ENCODE measurements at places on chromosomes 5 and 9.

GRCh38 chr5:38789134-38789533, 56.7 kb upstream of the OSMR start:
- DNase-seq, result no peak

GRCh38 chr5:176596689-176597416, 13.1 kb downstream of the GPRIN1 start:
- no peak for DNase-seq

DNA sequence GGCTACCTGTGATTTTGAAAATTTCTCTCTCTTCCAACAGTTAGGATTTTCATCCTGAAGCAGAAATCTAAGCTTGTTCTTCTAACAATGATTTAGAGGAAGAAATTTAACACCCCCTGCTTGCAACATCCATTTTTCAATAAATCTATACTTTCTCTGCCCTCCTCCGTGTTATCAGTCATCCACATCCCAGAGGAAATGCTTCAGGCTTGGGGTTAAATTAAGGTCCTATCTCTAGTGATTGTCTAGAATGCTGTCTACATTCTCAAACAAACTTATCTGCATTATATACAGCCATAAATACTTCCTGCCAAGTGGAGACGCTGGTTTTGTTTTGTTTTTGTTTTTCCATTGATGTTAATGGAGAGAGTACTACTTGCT, 371.0 kb downstream of the CSNK1G3 start:
- no peak for DNase-seq

DNA sequence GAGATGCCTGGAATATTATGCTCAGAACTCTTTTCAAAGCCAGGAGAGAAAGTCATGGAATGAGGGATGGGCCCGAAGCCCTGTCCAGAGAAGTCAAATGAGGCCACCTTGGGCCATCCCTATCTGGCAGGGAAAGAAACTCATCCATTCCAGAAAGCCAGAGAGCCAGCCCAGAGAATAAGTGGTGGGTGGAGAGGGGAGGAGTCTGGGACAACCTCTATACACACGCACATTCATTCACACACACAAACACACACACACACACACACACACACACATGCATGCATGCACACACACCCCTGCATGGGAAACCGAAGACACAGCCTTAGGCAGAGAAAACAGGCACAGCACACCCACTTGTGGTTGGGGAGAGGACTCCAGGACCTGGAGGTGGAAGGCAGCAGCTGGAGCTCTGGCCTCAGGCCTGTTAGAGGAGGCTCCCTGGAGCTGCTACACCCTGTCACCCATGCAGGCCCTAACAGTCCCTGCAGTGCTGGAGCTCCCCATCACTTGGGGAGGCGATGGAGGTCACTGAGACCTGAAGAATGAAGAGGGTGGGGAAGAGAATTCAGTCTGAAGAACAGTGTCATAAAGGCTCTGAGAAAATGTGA, 38.0 kb downstream of the TGFBI start:
- no peak for DNase-seq

GRCh38 chr9:16485160-16485559, 385.3 kb downstream of the BNC2 start:
- no peak for DNase-seq

GRCh38 chr9:18208166-18209059, 265.5 kb upstream of the ADAMTSL1 start:
- no peak for DNase-seq

DNA sequence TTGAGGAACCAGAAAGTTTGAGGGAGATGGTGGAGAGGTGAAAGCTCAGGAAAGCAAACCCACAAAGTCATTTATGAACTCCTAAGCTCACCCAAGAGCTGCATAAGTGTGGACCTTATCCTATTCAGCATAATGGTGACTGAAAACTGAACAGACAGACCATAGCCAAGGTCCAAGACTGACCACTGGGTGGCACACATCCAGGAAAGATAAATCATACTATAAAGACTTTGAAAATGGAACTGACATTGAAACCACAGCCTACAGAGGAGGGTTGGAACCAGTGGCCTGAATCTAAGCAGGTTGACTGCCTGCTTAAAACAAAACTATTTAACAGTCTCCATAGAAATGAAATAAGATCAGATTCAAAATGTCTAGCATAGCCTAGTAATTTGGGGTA, 121.0 kb upstream of the RGS7BP start:
- DNase-seq, result no peak

DNA sequence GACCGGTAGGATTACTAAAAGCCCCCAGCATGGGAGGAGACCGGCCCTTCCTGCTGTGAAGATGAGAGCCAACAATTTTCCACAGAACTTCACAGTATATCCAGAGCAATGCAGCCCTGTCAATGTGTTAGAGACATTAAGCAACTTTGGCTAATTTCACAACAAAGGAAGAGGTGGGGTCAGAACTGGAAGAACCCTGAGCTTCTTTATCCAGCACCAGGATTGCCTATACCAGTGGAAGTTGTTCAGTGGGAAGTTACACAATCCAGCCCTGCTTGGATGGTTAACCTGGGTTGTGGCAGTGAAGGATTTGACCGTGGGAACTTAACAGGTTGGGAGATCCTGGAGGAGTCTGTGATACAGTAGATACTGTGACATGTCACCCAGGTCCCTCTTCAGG, 197.0 kb downstream of the FBN2 start:
- no peak for DNase-seq

- no peak for DNase-seq
Observed at GRCh38 chr9:123482295-123482968, 126.4 kb downstream of the CRB2 start.

- DNase-seq, result no peak
Observed at GRCh38 chr9:88011005-88011766, 36.9 kb upstream of the CDK20 start.

DNA sequence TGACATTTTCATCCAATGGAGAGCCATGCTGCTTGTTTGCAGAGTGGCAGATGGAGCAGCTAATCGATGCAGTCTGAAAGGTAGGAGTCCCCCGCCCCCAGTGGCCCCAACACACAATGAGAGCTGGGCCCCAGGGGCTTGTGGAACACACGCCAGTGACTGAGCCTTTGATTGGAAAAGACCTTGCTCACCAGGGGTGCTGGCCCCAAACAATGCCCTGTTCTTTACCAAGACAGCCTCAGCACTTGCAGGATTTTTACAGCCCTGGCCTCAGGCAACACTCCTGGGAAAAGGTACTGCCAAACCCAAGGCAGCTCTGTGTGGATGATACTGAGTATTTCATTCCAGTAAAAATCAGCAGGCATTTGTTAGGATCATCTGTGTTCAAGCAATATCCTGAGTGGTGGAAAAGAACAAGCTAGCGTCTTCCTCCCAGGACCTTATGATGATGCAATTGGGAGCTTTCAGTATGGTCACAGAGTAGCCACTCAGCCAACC, 276.8 kb upstream of the CLINT1 start:
- peak; percentile 50 for DNase-seq

DNA sequence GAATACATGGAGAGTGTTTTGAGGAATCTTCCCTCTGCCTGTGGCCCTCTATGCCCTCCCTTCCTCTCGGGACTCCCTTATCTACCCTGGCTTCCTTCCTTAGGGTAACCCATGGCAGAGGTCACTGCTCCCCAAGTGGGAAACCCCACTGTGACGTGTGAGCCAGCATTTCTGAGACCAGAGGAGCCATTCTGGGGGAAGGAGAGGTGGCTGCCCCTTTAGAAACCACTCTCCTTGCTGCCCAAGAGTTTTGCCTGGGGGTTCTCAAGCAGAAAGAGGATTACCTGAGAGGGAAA, 23.1 kb downstream of the CCNJL start:
- DNase-seq, result no peak

GRCh38 chr9:14967450-14968321, 57.5 kb upstream of the FREM1 start:
- no peak for DNase-seq

- no peak for DNase-seq
Observed at GRCh38 chr9:97767891-97768290, 70.8 kb upstream of the XPA start.

DNA sequence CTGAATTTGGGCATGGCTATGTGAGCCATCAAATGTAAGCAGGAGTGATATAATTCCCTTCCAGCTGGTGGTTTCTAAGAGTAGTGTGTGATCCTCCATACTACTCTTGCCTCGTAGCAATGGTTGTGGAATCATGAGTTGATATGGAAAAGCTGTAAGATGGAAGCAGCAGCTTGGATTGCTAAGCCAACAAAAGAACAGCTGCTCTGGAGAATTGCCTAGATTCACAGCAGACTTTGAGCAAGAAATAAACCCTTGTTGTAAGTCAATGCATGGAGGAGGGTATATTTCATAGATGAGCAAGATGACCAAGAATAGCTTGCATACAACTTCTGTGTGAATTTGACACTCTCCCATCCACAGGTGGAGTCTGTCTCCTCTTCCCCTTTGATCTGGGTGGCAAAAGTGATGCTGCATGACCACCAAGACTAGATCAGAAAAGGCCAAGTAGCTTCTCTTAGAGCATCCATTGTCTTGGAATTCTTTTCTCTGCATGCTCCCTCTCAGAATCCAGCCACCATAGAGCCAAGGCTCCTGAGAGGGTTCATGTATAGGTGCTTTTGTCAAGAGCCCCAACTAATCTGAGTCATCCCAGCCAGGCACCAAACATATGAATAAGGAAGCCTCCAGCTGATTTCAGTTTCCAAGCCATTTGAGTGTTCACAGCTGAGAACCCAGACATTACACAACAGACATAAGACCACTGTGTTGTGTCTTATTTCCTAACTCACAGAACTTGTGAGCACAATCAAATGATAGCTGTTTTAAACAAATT, 79.0 kb downstream of the PRLR start:
- DNase-seq, result no peak

DNA sequence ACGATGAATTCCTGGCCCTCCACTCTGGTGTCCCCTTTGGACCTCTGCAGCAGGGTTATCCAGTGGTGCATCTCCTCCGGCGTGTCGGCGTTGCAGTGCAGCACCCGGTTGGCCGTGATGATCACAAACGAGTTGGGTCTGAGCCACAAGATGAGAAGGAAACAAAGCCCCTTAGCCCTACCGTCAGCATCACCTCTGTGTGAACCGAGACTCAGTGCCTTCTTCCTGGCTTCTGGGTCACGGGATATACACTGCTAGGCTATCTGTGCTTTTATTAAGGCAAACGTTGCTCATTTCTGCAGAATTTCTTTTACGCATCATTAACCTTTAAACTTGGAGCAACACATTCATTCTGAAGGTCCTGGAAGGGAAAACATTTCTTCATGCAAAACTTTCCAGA, 65.1 kb upstream of the RETREG1 start:
- no peak for DNase-seq

DNA sequence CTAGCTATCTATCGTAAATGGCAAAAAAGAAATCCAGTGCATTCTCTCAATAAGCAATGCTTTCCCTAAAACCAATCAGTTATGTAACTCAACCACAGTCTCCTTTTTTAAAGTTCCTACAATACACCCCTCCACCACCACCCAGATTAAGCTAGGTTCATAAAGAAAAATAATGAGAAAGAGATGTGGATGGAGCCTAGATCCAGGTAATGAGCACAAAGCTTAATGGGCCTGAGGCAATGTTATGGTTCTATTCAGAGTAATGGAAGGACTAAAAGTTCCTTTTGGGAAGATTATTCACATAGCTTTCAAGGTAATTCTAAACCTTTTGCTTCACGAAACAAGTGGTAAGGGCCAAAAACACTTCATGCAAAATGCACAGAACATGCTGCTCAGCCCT, 113.5 kb downstream of the MPDZ start:
- no peak for DNase-seq

DNA sequence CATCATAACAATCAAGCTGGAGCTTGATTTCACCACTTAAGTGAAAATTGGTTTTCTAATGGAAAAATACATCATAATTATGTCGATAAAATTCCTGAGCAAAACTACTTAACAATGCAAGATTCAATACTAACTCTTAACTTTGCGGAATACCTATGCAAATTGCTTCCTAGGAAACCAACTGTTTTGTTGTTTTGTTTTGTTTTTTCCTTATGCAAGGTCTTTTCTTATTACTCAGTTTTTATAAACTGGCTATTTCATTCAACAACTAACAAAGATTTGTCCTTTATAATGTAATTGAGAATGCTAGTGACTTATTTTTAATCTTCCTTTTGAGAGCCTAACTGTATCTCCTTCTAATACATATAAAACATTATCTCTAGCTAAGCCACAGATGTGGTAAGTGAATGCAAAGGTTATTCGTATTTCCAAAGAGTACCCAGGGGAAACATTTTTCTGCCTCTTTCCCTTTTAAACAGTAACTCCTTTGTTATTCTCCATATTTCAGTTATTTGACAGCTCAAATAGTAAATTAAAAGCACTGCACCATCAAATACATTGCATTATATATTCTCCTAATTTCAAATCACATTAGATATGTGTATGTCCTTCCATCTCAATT, 609.4 kb downstream of the SLCO4C1 start:
- DNase-seq, result no peak

DNA sequence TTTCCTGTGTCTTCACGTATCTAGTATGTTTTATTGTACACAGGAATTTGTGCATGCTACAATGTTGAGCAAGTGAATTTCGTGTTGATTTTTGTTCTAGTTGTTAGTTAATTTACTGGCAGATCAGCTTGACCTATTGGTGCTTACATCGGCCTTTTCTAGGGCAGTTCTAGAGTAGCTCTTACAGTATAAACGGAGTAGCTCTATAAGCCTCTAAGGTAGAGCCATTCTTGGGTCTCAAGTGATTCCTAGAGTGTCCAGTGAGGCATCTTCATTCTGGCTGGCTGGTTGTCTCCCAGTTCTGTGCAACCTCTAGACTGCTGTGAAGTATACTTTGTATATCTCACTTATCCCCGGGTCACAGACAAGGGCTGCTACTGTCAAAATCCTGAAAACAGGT, 364.6 kb downstream of the CDH10 start:
- no peak for DNase-seq

DNA sequence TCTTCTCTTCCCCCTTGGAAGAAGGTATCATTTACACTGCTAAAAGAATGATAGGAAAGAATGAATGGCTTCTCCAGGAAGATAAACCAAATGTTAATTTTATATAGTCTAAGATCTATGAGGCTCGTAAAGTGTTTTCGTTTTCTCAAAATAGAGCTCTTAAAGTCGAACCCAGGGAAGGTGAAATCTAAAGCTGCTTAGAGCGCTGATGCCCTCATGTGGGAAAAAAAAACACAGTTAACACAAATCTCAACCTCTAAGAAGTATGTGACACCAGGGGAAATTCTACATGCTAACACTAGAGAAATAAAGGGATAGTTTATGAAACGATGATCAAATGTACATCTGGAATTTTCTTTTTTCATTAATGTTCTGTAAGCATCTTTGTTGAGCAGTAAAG, 257.9 kb downstream of the RASEF start:
- DNase-seq, result no peak

DNA sequence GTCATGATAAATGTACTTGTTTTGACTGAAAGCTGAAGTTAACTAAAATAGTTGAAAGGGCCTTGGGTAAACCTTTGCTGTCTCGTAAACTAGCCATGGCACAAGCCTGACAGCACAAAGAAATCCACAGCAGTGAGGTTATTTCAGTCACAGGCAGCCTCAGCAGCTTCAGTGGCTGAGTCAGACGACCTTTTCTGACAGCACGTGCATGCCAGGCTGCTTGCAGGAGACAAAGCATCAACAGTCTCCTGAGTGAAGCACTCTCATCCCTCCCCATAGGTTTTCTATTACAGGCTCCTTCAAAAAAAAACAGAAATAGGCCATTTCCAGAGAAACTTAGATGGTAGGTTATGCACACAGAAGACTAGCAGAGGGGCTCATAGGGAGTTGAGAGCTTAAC, 34.6 kb downstream of the OXCT1 start:
- no peak for DNase-seq
